Activated T-helper 1 cell treated with Interleukin-2 at 50 U/mL for 16 hours (primary cell): ENCODE measurements at places on chromosomes 5 and 9.

GRCh38 chr5:107889387-107889786 is 218.7 kb upstream of the EFNA5 start:
- DNase-seq = no peak

DNA sequence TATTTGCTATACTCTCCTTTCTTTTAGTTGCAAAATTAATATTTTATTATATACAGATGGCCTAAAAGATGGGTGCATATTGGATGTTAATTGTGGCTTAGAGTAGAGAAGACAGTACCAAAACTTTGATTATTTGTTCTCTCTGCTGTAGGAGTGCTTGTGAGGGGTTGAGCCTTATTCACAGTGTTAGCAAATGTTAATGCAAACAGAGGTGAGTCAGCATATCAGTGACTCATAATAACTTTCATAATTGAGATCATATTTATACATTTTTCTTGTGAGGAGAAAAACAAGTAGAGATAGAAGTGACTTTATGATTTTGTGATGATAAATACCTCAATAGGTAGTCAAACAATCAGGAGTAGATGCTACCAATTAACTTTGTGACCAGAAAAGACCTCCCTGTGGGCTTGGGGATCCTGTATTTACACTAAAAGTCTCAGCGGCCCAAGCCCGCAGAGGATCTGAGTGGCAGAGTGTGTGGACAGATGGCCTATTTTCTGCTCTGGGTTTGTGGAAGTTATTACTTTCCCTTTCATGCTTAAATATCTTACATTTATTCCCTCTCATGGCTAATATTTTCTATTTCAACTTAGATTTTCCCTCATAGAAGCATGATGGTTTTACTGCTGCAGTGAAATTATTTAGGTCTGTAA is 226.5 kb downstream of the TAF11L14 start:
- DNase-seq = no peak

- DNase-seq = no peak
These were observed 64.9 kb upstream of the TJP2 start for GRCh38 chr9:69109152-69109551.

- no peak for DNase-seq
These were observed 456.7 kb downstream of the ZNF608 start for GRCh38 chr5:124289641-124290311.

GRCh38 chr9:76359365-76359764 is 34.9 kb downstream of the RFK start:
- no peak for DNase-seq

DNA sequence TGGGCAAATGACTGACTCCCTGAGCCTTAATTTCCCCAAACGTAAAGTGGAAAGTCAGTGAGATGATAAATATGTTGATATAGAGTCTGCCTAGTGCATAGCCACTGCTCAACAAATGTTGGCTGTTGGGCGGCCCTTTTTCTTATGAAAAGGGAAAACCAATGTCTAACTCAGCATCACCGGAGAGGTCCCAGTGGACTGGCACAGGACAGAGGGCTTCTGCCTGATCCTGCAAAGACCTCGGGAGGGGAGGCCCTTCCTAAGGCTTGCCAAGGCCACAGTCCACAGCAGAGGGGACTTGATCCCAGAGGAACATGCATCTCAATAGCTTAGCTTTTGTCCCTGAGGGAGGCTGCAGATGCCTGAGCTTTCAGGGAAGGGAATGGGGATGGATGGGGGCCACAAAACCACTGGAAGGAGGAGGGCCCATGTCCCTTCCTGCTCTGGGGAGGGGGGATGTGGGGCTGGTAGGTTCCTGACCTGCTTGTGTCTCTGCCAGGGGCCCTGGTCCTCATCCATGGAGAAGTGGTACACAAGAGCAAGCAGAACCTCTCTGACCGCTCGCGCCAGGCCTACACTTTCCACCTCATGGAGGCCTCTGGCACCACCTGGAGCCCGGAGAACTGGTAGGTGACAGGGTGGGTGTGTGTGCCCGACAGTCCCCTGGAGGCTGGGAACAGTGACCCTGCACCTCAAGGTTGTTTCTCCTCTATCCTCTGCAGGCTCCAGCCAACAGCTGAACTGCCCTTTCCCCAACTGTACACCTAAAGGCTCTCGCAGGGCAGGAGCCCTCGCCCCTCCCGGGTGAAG is 6.3 kb downstream of the DOLK start:
- no peak for DNase-seq

- DNase-seq = peak; percentile 45
These were observed 13.0 kb upstream of the CYFIP2 start for GRCh38 chr5:157252711-157253465.

DNA sequence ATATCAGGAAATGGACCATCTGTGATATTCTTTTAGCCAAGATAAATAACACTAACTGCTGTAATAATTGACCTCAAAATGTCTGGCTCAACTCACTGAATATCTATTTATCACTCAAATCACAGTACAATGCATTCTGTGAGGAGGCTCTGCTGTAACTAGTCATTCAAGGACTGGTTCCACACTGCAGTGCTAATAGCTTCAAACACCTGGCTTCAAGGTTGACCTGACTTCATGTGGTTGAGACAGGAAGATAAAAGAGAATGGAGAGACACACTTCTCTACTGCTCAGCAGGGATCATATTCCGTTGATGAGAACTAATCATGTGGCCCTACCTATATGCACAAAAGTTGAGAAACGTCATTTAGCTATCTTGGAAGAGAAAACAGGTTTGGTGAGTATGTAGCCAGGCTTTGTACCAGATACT is 3.4 kb upstream of the RHOBTB3 start:
- no peak for DNase-seq

GRCh38 chr5:102286476-102286875 is 9.6 kb downstream of the SLCO4C1 start:
- DNase-seq = no peak

DNA sequence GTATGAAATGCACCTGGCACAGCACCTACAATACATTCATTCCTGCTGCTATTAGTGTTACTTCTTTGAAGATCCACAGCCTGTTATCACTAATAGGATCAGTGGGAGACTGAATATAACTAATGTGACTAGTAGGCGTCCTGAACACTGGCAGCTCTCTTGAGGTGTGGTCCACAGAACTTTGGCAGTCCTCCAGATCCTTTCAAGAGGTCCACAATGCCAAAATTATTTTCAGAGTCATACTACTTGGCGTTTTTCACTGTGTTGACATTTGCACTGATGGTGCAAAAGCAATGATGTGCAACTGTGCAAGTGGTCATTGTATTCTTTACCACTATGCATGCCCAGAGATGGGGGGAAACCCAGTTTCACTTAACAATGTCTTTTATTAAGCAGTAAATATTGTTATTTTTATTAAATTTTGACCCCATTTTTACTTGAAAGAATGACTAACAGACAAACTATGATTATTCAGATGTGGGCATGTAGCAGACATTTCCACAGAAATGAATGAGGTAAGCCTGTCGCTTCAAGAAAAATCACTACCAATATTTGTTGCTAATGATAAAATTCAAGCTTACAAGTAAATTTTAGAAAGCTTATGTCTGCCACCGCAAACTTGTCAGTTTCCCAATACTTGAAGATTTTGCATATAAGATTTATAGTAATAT is 48.9 kb downstream of the ADRB2 start:
- DNase-seq = no peak

GRCh38 chr5:151068433-151069197 is 12.2 kb downstream of the TNIP1 start:
- no peak for DNase-seq

GRCh38 chr5:89421035-89421434 is 538.1 kb upstream of the MEF2C start:
- DNase-seq = no peak

DNA sequence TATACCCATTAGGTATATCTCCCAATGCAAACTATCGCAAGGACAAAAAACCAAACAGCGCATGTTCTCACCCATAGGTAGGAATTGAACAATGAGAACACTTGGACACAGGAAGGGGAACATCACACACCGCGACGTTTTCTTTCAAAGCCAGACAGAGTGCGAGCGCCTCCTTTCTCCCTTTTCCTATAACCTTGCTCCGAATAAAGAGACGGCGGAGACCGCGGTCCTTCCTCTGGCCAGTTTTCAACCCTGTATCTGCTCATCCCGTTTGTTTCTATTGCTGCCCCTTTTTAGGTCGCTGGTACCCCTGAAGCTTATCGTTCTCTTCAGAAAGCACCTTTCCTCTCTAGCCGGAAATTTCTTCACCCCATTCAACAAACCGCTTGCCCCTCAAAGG is 1.3 kb downstream of the LVRN start:
- no peak for DNase-seq

DNA sequence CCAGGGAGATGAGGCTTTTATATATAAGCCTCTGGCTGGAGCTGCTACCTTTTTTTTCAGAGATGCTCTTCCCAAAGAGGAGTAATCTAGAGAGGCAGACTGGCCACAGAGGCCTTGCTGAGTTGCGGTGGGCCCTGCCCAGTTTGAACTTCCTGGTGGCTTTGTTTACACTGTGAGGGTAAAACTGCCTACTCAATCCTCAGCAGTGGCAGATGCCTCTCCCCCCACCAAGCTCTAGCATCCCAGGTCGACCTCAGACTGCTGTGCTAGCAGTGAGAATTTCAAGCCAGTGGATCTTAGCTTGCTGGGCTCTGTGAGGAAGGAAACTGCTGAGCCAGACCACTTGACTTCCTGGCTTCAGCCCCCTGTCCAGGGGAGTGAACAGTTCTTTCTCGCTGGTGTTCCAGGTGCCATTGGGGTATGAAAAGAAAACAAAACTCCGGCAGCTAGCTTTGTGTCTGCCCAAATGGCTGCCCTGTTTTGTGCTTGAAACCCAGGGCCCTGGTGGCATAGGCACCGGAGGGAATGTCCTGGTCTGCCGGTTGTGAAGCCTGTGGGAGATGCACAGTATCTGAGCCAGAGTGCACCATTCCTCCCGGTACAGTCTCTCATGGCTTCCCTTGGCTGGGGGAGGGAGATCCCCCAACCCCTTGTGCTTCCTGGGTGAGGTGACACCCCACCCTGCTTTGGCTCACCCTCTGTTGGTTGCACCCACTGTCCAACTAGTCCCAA is 219.5 kb upstream of the IZUMO3 start:
- DNase-seq = no peak

DNA sequence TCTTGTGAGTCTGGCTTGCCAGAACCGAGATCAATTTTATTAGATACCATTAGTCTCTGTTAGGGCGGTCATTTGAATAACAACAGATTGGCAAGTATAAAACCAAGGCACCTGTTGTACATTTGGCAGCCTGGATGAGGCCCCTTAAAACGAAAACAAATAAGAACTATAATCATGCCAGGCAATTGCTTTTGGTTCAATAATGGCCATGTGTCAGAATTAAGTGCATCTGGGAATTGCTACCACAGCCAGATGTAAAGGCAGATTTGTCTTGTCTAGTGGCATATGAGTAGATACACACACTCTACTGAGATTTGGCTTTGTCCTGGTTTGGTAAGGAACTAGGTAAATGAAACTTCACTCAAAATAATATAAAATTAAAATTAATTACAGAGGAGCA is 1046.2 kb upstream of the DMAC1 start:
- DNase-seq = no peak

GRCh38 chr5:121691478-121691877 is 160.2 kb upstream of the FTMT start:
- DNase-seq = no peak

GRCh38 chr5:161432798-161433197 is 113.7 kb downstream of the GABRB2 start:
- no peak for DNase-seq

GRCh38 chr5:15610216-15610615 is 110.2 kb downstream of the FBXL7 start:
- DNase-seq = no peak

DNA sequence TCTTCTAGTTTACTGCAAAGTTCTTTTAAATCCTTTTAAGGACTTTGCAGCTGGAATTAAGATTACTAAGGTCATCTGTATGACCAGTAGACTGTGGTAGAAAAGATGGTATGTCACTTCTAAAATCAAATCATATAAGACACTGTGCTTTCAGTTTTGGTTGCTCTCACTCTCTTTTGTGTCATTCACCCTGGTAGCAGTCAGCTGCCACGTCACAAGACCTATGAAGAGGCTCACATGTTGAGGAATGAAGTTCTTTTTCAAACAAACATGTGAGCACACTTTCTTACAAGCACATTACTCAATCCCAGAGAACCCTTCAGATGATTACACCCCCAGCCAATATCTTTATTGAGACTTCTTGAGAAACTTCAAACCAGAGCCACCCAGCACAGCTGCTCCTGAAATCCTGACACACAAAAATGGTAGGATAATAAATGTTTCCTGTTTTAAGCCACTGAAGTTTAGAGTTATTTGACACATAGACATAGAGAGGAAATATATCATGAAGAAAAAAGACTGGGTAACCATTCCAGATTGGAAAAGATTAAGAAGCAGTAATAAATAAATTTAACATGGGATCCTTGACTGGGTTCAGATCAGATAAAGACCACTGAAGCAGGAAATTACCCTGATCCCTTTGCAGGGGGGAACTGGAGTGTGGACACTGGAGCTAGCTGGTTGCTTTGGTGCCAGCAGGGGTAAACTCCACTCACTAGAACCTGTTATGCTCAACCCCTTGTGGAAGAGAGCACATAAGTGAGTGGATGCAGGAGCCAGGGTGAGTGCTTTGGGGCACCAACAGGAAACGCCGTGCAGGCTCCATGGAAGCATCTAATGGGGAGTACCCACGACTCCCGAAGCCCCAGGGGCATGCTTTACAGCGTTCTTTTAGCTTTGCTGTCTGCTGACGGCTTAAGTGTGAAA is 64.1 kb downstream of the SLCO4C1 start:
- DNase-seq = no peak

GRCh38 chr9:104993291-104993963 is 65.5 kb upstream of the ABCA1 start:
- no peak for DNase-seq

- DNase-seq = no peak
These were observed 59.7 kb downstream of the AP3B1 start for GRCh38 chr5:78234804-78235203.

GRCh38 chr9:133008824-133009223 is 22.0 kb upstream of the GTF3C5 start:
- DNase-seq = no peak

DNA sequence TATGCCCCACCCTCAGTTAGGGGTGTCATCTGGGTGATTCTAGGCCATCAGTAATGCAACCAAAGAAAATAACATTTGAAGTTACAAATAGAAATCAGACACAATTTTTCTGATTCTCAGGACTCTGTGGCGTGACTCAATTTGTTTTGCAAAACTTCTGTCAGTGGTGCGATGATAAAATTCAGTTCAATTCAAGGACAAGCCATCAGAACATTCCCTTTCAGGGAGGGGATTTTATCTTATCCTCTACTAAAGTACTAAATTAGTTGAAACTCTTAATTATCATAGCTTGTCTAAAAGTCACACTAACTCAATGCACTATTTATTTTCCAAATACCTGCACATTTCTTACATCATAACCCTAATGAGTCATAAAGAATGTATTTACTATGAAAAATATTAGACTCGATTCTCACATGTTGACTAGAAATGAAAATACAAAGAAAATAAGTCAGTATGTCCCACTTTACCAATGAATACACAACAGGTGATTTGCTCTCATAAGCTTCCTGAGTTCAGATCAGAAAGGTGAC is 28.2 kb downstream of the HTR4 start:
- no peak for DNase-seq

DNA sequence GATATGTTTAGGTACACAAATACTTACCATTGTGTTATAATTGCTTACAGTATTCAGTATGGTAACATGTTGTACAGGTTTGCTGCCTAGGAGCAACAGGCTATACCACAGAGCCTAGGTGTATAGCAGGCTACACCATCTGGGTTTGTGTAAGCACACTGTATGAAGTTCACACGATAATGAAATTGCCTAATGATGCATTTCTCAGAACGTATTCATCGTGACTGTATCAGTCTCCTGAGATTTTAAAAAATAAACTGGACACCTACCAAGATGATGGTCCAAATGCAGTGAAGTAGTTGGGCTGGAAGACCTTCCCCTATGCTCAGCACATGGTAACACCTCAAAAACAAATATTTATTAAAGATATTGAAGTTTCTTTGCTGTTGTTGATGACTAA is 103.3 kb upstream of the NFIB start:
- DNase-seq = no peak
